ENCODE measurements at places on chromosomes 6 and 20.

DNA sequence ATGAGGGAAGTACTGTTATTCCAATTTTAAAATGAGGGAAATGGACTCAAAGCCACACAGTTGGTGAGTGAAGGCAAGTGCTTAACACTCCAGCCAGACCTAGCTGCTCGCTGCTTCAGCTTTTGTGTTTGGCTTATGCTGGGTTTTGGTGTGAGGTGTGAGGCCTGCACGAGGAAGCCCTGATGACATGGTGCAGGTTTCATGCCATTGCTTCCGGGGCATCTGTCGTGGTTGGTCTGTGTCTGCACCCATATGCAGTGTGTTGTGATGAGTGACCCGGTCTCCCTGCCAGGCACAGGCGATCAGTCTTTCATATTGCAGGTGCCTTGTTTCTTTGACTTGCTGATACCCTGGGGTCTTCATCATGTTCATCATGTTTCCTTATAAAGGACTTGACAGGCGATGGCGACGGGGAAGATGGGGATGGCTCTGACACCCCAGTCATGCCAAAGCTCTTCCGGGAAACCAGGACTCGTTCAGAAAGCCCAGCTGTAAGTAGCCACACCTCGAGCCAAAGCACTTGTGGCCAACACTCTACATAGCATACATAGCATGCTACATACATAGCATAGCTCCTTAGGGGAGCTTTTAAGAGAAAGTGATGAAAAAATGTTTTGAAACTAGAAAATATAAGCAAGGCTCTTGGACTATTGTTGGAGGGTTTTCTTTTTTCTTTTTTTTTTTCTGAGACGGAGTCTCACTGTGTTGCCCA lies 22.3 kb downstream of the DNMT3B start:
- DNase-seq, result no peak

- no peak for DNase-seq
These were observed 70.7 kb downstream of the ANKRD6 start for GRCh38 chr6:89503641-89504040.

DNA sequence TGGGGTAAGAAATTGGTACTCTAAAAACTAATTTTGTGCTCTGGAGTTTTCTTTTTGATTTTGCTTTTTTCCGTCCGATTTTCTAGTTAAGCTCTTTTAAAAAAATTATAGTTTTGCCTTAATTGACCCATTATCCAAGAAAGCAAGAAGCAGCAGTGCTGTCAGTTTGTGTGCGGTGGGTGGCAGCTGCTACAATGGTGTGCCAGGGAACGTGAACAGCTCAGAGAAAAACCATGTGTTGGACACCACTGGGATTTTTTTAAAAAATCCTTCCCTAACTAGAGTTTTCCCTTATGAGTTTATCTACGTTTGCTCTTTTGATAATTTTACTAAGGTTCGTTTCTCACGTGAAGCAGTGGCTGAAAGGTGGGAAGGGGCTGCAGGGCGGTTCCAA lies 8.0 kb downstream of the MAP3K5 start:
- no peak for DNase-seq

- DNase-seq, result no peak
These were observed 261.9 kb upstream of the CITED2 start for GRCh38 chr6:139636391-139636790.

- DNase-seq, result no peak
These were observed 683.4 kb upstream of the EYS start for GRCh38 chr6:66390393-66390792.

DNA sequence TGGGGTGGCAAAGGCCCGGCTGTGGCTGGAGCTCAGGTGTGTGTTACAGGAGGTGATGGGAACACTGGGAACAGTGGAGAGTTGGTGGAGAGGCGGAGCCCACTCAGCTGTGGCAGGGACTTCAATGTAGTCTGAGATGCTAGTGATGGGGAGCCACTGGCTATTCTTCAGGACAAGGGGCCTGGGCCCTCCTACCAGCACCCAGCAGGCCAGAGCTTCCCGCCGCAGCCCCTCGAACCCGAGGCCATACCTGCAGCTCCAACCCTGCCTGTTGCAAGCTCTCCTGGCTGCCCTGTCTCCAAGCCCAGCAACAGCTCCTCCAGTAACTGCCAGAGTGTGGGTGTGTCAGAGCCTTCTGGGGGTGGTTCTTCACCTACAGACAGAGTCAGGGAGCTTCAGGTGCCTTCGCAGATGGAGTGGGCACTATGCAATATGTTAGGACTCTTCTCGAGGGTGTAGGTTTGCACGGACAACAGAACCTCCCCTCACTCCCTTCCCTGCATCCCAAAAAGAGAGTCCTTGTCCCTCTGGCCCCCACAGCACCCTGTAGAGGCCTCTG lies 146.2 kb upstream of the MLN start:
- no peak for DNase-seq

DNA sequence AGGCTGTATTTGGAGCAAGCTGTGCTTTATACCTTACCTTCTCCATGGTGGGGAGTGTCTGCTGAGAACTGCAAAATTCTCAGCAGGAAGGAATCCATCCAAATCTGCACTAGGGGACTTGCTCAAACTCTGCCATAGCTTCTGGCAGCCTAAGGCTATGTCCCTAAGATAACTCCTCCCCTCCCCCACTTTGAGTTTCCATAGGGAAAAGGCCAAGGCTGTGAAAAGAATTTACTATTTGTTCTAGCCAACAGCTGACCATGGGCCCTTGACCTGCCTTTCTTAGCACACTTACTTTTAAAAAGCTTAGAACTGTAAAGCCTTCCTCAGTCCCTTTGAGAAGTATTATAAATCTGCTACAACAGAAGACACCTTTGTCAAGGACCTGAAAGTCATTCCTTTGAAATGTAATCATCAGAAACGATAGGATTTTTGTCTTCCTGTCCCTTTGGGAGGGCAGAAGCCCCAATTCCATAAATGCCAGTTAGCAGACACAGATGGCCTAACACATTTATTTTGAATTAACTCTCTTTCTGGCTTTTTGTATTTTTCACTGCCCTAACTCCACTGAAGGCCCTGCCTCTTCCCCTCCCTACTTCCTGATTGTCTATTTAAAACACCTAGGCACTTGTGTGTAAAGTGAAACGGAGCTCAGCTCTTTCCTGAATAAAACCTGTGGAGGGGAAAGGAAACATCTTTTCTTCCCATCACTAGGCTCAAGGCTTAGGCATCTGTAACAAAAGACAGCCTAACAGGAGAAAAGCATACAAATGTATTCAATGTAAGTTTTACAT lies 157.1 kb downstream of the AKAP7 start:
- DNase-seq, result peak; percentile 60

- no peak for DNase-seq
These were observed 32.1 kb downstream of the PREX1 start for GRCh38 chr20:48795732-48796131.

- no peak for DNase-seq
These were observed 174.5 kb downstream of the SOX4 start for GRCh38 chr6:21767891-21768648.

GRCh38 chr6:102115911-102116310 lies 722.4 kb downstream of the GRIK2 start:
- no peak for DNase-seq

- no peak for DNase-seq
These were observed 39.7 kb upstream of the NOL4L start for GRCh38 chr20:32624687-32625345.

DNA sequence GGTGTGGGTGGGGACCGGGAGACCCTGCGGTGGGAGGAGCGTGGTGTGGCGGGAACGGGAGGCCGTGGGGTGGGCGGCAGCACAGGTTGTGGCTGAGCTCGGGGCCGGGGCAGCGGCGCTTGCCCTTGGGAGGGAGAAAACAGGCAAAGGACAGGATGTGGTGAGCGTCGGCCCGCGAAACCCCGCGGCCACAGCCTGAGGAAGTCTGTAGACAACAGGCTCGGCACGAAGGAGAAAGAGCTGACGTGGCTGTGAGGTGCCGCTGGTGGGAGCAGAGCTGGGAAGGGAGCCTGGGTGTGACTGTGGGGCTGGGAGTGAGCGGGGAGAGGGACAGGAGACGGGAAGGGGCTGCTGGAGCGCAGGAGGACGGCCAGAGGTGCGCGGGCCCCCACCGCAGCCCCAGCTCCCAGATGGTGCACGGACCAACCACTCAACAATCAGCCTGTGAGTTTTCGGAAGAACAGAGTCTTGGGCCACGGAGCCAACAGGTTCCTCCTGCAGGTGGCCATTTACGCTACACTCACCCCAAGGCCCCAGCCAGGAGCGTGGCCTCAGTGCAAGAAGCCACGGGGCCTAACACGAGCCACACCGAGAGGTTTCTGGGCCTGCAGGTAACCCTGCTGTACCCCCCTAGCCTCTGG lies 202.8 kb downstream of the DLL1 start:
- DNase-seq, result no peak

GRCh38 chr20:35341366-35342028 lies 49.3 kb upstream of the FAM83C start:
- no peak for DNase-seq

DNA sequence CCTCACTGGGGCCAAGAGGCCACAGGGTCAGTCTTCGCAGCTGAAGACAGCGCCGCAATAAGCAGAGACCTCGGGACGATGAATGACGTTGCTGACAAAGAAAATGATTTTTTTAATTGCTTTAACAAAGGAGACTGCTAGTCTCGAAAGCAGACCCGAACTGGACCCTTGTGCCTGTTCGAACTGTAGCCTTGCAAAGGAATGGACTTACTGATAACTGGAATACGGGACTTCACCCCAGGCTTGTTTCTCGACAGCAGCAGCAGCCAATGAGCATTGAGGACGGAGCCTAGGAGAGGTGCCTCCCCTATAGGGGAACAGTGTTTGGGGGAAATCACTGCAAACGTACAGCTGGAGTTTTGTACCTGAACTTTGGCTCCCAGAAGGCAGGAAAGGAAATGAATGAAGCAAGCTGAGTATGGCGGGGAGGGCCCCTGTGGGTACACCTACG lies 1.3 kb upstream of the TAF4 start:
- DNase-seq, result peak; percentile 57

DNA sequence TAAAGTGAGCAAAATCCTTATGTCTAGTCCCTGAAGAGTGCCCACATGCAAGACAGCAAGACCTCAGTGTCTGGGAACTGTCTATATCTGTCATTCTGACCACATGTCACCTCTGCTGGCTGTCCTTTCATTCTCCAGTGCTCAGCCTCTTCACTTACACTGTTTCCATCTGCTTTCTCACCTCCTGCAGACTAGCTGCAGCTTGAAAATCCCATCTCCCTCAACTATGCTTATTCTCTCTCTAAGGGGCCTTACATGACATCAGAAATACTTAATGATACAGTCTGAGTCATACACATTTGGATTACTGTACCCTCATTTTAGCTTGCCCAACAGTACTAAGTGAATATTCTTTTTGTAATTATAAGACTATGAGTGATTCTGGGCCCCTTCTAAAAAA lies 587.8 kb downstream of the EPM2A start:
- DNase-seq, result no peak

DNA sequence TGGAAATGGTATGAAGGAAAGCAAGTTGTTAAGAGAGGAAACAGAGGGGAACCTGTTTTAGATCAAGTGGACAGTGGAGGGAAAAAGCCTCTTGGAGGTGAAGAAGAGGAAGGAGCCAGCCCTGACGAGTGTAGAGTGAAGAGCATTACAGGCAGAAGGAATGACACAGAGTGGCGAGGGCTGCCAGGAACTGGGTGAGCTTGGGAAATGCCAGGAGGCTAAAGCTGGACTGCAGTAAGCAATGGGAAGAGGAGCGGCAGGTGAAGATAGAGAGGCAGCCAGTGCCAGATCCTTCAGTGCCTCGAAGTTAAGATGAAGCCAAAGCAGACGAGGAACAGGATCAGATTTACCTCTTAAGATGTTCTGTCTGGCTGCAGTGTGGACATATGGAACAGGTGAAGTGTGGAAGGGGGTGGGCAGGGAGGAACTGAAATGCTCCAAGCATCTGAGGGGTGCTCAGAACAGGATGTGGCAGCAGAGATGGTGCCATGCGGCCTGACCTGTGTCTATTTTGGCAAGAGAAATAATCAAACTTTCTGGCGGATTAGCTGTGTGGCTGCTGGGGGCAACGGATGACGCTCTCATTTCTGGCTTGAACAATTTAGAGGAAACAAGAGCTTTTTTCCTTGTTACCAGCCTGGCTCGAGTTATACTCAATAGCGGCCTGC lies 748.4 kb downstream of the PTPRT start:
- no peak for DNase-seq

DNA sequence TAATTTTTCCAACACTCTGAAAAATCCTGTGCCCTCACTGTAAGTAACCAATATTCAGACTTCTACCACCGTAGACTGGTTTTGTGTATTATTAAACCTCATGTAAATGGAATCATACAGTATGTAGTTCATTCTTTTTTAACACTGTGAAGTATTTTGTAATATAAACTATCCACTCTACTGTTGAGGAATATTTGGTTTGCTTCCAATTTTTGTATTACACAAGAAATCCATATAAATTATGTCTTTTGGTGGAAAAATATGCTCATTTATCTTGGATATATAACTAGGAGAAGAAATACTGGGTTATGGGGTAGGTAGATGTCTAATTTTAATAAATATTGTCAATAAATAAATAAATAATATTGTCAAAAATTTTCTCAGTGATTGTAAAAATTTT lies 116.8 kb downstream of the CHD6 start:
- no peak for DNase-seq

GRCh38 chr6:90691823-90692222 lies 105.0 kb upstream of the MAP3K7 start:
- peak; percentile 59 for DNase-seq

DNA sequence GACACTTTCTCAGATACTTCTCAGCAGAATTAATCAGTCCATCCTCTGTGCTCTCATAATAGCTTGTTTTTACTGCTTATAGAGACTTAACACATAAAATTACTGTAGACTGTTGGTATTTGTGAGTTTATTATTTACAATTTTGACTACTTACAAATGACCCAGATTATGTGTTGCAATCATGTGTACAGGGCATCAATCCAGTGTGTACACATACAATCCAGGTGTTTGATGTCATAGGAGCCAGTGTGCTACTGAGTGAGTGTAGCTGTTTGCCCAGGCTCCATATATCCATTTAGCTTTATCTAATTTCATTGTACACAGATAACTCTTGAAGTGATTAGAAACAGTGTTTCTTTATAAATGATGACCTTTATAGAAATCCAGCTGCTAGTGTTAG lies 31.3 kb downstream of the TRMT11 start:
- DNase-seq, result no peak

- DNase-seq, result peak; percentile 78
These were observed 278.6 kb downstream of the TBC1D32 start for GRCh38 chr6:121055572-121056163.

DNA sequence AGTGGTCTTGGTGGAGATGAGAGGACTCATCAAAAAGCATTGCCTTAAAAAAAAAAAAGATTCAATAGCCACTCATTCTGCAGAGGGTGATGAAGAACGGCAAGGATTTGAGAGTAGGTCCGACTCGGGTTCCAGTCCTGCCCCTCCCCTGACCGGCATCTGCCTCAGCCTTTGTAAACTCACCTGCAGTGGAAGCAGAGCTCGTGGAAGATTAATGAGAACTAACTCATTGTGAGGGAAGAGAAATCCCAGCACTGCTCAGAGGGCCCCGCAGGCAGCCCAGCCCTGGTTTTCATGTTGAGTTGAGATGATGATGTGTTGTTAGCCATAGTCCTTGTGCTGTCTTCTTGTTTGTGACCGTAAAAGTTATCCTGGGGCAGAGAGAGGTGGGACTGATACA lies 59.4 kb downstream of the GCNT2 start:
- DNase-seq, result no peak
